ENCODE measurements at places on chromosomes 12 and 14.

DNA sequence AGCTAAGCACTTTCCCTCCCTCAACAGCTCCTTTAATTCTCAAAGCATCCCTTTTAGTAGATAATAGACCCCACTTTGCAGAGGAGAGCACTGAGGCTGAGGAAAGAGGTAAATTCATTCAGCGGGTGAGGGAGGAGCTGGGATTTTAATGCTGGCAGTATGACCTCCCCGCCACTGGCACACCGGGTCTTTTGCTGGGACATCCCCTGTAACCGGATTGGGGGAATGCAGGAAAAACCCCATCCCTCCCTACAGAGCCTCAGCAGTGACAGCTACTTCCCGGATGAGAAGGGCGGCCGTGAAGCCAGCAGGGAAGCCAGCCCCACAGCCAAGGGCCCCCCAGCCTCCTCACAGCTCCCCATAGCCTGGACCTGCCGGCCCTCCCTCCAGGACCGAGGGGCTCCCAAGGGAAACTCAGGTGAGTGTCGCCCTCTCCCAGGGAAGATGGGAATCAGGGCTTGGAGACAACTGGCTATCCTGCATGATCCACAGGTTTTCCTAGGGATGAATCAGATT lies 12.1 kb downstream of the ZBTB39 start:
- no peak for DNase-seq

DNA sequence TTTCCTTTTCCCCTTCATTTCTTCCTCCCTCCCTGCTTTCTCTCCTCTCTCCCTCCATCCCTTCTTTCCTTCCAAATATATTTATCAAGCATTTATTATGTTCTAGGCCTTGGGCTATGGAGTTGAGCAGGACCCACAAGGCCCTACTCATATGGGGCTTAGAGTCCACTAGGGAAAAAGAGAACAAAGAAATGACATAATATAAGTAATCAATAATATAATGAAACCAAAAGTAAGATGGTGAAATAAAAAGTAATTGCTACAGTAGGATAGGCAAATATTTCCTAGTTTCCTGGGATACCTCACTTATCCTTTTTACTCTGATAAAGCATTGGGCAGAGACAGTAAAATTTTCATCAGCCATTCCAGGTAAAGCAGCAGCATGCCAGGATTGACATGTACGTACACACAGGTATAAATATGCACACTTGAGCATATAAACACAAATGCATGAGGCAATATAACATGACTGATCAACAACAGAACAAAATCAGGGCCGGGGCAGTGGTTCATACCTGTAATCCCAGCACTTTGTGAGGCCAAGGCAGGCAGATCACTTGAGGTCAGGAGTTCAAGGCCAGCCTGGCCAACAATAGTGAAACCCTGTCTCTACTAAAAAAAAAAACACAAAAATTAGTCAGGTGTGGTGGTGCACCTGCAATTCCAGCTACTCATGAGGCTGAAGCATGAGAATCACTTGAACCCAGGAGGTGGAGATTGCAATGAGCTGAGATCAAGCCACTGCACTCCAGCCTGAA lies 35.5 kb upstream of the CSRP2 start:
- no peak for DNase-seq

GRCh38 chr14:83251402-83251801 lies 1717.7 kb upstream of the SEL1L start:
- no peak for DNase-seq

- no peak for DNase-seq
Observed at GRCh38 chr12:121288986-121289385, 7.5 kb downstream of the CAMKK2 start.

- DNase-seq: no peak
Observed at GRCh38 chr12:56951582-56952339, 5.6 kb downstream of the RDH16 start.

- DNase-seq: no peak
Observed at GRCh38 chr14:60944204-60944603, 36.7 kb downstream of the TRMT5 start.

- no peak for DNase-seq
Observed at GRCh38 chr14:79581912-79582576, 629.3 kb downstream of the DIO2 start.

GRCh38 chr12:48999371-49000131 lies at the start of gene DDN:
TSS of gene DDN (minus strand) at chr12:48999375. CDS start at chr12:48999287, 88 bp downstream.
- DNase-seq: no peak

- DNase-seq: no peak
Observed at GRCh38 chr12:25957793-25958427, 572 bp upstream of the RASSF8 start.

DNA sequence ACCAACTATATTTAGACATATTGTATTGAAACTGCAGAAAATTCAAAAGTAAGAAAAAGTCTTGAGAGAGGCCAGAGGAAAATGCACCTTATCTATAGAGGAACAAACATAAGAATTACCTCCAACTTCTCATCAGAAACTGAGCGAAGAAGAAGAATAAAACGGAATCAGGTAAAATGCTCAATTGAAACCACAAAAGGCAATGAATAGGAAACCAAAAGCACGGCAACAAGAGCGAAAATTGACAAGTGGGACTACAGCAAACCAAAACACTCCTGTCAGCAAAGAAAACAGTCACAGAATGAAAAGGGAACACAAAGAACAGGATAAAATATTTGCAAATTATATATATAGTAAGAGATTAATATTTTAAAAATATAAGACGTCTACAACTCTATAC lies 61.9 kb upstream of the PARP11 start:
- DNase-seq: no peak

DNA sequence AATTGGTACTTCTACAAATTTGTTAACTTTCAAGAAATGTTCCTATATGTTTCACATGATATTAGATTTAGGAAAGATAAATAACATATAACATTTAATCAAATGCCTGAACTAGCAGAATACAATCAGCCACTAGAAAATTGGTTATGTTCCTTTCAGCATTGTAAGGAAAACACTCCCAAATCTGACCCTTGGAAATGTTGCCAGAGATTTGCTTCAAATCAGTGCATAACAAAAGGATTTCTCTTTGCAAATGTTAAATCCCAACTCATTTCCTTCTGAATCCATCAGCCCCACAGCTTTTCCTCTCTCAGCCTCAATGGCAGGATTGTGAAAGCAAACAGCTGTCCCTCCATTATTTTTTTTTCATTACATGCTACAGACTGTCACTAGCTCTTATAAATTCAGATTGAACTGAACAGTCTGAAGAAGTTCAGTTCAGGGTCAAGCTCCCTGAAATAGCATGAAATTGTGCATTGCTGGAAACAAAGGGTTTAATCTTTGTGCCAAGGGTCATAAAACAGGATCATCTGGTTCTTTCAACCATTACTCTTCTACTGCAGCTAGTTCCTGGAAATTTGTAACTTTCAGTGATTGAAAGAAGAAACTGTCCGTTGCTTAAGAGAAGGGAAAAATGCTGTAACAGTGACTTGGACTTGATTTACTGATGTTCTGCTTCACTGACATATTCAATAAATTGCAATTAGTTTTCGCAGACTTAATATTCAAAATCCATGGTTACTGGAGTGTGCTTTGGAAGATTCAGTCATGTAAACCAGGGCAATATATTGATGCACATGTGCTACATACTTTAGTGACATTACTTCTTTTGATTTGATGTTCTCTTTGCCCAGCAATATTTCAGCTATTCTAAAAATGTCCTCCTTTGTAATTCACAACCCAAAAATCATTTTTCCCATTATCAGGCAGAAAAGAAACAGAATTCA lies 246.4 kb downstream of the RPL10L start:
- DNase-seq: no peak

DNA sequence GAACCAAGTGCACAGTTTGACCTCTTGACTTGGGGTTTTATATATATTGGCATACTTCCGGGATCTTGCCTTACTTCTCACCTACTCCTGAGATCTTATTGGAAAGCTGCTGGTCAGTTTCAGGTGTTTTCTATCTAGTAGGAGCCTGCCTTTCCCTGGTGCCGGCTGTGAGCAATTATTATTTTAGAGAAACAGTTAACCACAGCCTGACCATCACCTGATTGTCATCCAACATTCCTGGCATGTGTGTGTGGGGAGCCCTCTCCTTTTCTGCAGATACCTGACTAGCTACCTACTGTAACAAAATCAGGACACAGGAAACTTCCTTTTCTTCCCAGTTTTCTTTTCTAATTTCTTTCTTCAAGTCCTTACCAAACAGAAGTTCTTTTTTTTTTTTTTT lies 220.4 kb downstream of the ATP23 start:
- DNase-seq: no peak

- no peak for DNase-seq
Observed at GRCh38 chr14:68770553-68771286, 22.1 kb downstream of the ZFP36L1 start.

GRCh38 chr12:128325646-128326045 lies 58.7 kb downstream of the TMEM132C start:
- no peak for DNase-seq

DNA sequence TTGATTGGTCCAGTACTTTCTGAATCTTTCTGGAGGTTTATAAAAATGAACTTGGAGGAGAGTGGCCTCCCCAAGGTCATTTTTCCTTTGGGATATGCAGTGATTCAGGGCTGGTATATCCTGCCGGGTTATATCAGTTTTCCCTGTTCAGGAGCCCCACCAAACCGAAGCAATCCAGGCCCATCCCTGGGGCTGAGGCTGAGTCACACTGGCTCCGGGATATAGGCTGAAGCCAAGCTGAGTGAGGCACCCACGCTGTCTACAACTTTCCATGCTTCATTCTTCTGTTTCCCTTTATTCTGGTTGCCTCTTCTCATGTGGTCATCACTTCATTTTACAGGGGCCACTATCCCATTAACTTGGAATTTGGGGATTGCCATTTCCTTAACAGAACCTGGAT lies 3.4 kb downstream of the SSPN start:
- no peak for DNase-seq

- no peak for DNase-seq
Observed at GRCh38 chr14:90733139-90733808, 83.0 kb downstream of the TTC7B start.

DNA sequence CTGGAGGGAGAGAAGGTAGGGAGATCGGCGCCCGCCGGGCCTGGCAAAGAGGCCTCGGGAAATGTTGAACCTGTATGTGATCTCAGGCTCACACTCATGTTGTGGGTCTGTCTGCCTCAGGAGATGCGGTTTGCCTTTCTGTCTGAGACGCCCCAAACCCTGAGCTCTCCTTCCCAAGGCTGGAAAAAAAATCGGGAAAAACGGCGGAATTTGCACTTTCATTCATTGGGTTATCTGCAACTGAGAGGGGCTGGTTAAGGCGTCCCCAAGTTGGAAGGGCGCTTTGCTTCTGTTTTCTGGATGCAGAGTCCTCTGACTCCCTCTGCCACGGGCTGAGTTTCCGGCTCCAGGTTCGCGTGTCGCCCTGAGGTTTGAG lies 5.0 kb upstream of the HOXC9 start:
- DNase-seq: no peak

DNA sequence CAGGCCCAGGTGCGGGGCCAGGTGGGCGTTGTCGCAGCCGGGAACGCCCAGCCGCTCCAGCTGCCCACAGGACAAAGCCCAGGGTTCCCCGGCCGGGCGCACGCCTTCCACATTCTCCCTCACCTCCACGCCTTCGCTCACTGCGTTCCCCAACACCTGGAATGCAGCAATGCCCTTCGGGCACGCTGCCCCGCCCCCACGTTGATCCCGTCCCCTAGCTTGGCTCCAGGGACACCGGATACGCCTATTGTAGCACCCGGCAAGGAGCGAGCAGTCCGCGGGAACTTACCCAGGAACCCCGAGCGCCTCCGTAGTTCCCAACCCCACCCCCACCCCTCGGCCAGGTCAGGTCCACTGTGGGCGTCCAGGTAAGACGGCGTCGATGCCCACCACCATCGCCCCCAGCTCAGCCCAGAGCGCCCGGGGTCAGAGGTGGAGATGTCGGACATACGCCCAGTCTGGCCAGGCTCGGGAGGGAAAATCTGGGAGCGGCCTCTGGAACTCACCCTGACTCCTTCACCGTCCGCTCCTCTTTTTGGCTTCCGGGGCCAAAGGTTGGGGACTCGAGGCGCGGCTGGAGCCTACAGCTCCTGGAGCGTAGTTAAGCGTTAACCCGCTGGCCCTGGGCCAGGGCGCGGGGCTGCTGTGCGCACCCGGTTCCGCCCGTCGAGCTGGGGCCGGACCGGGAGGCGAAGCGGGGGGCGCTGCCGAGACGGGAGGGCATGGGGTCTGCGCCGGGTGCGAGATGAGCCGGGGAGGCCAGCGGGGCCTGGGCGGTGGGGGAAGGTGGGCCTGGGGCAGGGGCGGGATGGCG lies 594 bp upstream of the CEP170B start:
- no peak for DNase-seq

DNA sequence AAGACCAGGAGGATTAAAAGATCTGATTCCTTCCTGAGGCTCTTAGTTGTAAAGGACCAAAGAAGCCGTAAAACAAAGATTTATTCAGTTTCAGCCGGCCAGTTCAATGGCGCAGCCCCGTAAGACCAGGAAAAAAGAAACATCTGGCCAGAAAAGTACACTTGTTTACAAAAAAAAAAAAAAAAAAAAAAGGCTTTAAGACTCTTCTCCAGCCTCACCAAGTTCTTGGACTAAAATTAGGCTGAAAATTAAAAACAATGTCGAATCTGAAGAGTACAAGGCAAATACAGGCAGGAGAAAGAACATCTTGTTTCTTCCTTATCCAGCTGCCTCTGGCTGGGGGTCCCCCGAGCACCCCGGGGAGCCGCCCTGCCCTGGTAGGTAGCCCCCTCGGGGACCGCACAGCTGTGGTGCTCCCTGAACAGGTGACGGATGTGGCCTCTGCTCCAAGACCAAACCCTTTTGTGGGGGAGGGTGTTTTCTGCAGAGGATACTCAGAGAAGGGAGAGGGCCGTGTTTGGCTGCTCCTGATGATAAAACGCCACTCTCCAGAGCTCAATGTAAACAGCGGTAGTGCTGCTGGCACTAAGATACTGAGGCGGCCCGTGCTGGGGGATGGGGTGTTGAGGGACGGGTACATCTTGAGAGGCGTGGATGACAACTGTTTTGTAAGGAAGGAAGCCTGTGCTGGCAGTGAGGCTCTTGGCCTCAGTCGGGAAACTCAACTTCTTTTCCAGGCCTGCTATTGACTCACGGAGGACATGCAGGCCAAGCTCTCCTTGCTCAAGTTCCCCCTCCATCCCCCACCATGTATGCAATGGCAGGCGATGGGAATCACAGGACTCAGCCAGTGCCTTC lies 201.0 kb upstream of the DIO3 start:
- DNase-seq: no peak

GRCh38 chr12:75120311-75120711 lies 89.3 kb downstream of the KCNC2 start:
- no peak for DNase-seq

- no peak for DNase-seq
Observed at GRCh38 chr12:107328442-107329133, 235.2 kb upstream of the CRY1 start.

- no peak for DNase-seq
Observed at GRCh38 chr12:71890475-71890874, 48.2 kb upstream of the TPH2 start.

GRCh38 chr12:114393569-114393968 lies 12.4 kb downstream of the TBX5 start:
- DNase-seq: no peak

GRCh38 chr14:102493585-102493984 lies 16.0 kb downstream of the ANKRD9 start:
- no peak for DNase-seq

DNA sequence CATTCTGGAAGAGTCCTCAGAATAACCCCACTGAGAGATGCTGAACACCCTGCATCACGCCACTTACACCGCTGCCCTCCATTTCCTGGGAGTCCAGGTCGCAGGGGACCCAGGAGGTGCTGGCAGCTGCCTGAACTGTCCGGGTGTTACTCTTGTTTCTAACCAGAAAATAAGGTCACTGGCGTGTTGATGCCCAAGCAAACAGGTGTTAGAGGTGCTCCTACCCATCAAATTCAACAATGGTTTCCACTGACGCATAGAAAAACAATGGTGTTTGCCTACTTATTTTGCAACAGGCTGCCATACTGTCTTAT lies 23.8 kb downstream of the PITPNM2 start:
- no peak for DNase-seq

Measured in NCI-H524 treated with DMSO at 0.1 percent for 48 hours (cell line).